ENCODE measurements at places on chromosomes 2 and 18. TPM values are rescaled to one million over a fixed set of nuclear protein-coding genes. Genes with fewer than 3 reads are reported as not detected.

GRCh38 chr2:99822474-99823207 lies 319.7 kb downstream of the AFF3 start:
- no peak for DNase-seq

The SIX2 gene
- not detected for total RNA-seq

GRCh38 chr18:68121308-68121707 lies 593.6 kb downstream of the TMX3 start:
- peak; percentile 0 for DNase-seq

The PKDCC gene
- 55.6 TPM for total RNA-seq

DNA sequence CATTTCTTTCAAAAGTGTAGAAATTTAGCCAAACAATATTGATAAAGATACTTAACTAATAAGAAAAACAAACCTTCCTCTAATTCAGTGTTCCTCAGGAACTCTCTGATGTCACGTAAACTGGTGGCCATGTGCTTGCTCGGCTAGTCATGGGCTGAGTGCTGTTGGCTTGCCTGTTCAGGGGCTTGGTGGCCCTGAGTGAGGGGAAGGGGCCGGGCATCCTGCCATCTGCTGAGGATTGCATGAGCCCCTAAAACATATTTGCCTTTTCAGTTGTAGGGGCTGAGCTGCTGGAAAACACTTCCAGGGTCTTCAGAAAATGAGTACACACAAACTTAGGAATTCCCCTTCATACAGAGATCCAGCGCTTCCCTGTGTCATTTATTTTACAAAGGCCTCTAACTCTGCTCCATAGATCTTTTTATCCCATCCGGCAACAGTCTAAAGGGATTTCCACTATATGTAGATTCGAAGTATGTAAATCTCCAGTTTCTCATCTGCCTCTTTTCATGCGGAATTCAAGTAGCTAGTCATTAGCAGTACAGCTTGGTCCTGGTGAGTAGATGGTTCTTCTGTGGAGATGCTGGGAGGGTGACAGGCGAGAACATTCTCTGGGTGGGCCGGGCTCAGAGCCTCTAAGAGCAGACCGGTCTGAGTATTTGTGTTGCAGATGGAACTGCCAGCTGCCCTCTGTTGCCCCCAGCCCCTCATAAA lies 20.1 kb upstream of the NFATC1 start:
- no peak for DNase-seq

GRCh38 chr2:181163139-181163538 lies 182.7 kb downstream of the UBE2E3 start:
- DNase-seq: no peak
